ENCODE measurements at places on chromosomes 7 and 10. TPM values are rescaled to one million over a fixed set of nuclear protein-coding genes. Genes with fewer than 3 reads are reported as not detected.

- H3K4me3 ChIP-seq: no peak overlapping the region
- no peaks in the 10 kb centered on the region for H3K4me1 ChIP-seq
- H3K27ac ChIP-seq: no peak overlapping the region
- no peak for DNase-seq
- H3K27me3 ChIP-seq: no peaks in the 10 kb centered on the region
Observed at GRCh38 chr7:36794689-36795088, 70.4 kb upstream of the AOAH start.

NRCAM gene
- 0.06 TPM for polyA plus RNA-seq

RAPGEF5 gene
- polyA plus RNA-seq: 2.6 TPM

DNA sequence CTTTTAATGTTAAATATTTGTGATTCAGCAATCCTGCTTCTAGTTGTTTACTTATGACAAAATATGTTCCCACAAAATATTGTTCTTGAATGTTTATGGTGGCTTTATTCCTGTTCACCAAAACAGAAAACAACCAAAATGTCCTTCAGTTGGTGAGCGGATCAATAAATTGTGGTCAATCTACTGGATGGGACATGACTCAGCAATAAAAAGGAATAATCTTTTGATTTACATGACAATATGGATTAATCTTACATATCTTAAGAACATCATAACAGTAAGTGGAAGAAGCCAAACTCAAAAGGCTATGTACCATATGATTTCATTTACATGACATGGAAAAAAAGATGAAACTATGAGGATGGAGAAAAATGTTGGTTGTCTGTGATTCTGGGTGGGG, 691.3 kb upstream of the GHITM start:
- no peaks in the 10 kb centered on the region for H3K27me3 ChIP-seq
- H3K36me3 ChIP-seq: no peaks in the 10 kb centered on the region
- no peak overlapping the region for H3K27ac ChIP-seq
- no peak for DNase-seq
- H3K4me3 ChIP-seq: no peak overlapping the region
- no peaks in the 10 kb centered on the region for H3K4me1 ChIP-seq
